ENCODE measurements at places on chromosomes 12 and 14.

DNA sequence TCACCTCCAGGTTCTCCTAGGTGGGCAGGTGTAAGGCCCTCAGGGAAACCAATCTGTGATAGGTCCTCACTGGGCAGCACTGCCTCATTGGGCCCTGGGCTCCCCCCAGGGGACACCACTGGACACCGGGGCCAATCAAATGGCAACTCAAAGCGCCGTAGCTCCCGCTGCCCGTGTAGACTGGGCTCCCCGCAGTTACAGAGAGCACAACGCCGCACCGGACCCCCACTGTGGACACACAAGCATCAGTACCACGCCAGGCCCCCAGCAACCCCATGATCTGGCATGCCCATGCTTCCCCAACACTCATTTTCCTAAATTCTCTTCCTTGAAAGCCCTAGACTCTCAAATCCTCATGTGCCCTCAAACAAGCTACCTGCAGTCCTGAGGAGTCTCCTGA, 6.1 kb downstream of the KMT2D start:
- DNase-seq, result no peak

DNA sequence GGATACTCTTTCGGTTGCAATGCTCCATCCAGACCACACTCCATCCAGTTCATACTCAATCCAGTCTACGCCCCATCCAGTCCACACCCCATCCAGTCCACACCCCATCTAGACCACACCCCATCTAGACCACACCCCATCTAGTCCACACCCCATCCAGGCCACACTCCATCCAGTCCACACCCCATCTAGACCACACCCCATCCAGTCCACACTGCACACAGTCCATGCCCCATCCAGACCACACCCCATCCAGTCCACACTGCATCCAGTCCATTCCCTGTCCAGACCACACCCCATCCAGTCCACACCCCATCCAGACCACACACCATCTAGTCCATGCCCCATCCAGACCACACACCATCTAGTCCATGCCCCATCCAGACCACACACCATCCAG, 116.0 kb upstream of the RTL1 start:
- no peak for DNase-seq

DNA sequence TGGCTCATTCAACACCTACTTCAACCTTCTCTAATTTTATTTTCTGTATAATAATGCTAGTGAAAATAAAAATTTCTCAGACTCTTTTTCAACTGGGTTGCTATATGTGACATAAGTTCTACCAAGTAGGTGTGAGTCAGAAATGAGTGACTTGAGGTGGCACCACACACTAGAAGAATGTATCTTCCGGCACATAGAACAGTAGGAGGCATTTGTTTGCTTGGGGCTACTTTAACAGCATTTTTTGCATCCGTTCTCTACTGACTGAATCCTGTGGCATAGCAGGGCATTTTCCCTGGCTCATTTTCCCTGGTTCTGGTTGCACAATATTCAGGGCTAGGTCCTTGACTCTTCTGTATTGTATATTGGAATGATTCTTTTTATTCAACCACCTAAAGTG, 194.0 kb upstream of the SLC16A7 start:
- no peak for DNase-seq

GRCh38 chr14:103625356-103626095, 3.5 kb upstream of the KLC1 start:
- no peak for DNase-seq

DNA sequence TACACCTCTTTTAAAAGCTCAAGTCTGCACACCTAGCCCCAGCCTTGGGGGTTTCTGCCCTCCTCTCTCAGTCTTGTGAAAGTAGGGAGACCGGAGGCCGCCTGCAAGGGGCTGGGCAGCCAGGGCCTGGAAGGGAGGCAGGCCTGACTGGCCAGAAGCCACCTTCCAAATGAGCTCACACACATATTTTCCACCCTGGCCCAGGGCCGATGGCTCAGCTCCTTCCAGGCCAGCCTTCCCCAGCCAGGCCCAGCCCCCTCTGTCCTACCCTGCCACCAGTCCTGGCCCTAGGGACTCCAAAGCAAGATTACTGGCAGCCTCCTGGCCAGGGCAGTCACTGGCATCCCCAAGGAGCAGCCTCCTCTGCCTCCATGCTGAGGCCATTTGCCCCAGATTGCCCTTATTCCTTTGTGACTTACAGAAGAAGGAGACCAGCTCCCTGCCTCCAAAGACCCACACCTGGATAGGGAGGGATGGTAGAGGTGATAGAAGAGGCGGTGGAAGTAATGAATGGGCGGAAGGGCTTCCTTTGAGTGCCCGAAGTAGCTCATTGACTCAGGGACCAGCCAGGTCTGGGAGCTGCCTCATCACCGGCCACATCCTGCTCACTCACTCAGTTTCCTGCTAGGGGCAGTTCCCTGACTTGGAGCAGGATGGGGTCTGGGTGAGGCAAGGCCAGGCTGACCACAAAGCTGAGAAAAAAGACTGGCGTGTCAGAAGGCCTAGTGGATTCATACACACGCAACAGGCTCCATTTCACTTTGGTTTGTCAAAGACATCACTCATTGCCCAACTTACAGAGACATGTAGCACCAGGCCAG, 14.8 kb downstream of the MMP14 start:
- DNase-seq, result peak; percentile 95

DNA sequence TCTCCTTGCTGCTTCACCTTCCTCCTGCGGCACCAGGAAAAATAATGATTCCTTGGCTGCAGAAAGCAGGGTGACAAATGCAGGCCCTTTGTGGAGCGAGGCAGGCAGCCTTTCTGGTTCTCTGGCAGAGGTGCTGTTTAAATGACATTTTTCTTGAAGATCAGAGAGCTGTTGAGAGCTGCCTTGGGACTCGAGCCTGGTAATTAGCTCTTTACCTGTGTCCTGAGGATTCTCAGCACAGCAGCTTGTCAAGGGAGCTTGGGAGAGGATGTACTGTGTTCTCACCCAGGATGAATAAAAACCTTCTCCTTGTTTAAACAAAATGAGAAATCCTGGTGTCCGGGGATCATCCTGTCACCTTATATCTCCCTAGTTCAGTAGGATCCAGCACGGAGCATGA, 204.0 kb downstream of the AACS start:
- no peak for DNase-seq

- DNase-seq, result no peak
These were observed 109.4 kb downstream of the ARF6 start for GRCh38 chr14:50001999-50002925.

- DNase-seq, result no peak
These were observed 39.9 kb downstream of the GXYLT1 start for GRCh38 chr12:42104784-42105183.

- peak; percentile 87 for DNase-seq
These were observed 96.2 kb downstream of the FIGNL2 start for GRCh38 chr12:51752234-51752889.

GRCh38 chr14:102356280-102356679, 6.4 kb downstream of the CINP start:
- DNase-seq, result no peak

DNA sequence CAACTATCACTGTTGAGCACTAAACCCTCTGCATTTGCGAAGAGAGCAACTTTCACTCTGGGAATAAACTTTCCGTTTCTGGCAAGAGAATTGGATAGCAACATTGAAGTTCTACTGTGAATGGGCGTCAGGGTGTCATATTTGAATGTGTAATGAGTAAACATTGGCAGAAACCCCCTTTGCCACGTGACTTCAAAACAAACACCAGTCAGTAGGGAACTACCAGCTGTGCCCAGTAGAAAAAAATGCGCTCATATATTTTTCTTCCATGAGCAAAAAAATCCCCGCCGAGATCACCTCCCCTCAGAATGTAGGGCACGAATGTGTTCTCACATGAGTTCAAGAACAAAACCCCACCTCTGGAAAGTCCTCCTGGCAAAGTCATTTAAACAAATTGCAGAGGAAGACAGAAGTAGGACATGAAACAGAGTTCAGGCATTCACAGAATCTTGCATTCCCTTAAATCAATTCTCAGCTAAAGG, 80.6 kb downstream of the BTG1 start:
- peak; percentile 29 for DNase-seq

GRCh38 chr12:117749431-117749830, 219.4 kb downstream of the KSR2 start:
- DNase-seq, result no peak

DNA sequence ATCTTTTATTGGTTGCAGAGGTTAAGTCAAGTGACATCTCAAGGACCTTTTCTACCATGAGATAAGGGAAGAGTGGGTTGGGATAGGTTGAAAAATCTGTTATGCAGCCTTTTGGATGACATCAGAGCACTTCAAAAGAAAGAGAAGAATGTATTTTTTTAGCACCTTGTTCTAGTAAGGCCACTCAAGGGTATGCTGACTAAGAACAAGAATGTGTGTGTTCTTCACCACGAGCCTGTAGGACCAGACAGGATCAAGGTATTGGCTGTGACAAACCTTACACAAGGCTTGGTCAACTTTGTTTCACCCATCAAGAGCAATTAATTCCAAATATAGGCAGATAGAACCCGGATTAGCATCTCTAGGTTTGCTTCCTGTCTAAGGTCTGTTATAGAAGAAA, 142.5 kb downstream of the SAMD4A start:
- peak; percentile 17 for DNase-seq

DNA sequence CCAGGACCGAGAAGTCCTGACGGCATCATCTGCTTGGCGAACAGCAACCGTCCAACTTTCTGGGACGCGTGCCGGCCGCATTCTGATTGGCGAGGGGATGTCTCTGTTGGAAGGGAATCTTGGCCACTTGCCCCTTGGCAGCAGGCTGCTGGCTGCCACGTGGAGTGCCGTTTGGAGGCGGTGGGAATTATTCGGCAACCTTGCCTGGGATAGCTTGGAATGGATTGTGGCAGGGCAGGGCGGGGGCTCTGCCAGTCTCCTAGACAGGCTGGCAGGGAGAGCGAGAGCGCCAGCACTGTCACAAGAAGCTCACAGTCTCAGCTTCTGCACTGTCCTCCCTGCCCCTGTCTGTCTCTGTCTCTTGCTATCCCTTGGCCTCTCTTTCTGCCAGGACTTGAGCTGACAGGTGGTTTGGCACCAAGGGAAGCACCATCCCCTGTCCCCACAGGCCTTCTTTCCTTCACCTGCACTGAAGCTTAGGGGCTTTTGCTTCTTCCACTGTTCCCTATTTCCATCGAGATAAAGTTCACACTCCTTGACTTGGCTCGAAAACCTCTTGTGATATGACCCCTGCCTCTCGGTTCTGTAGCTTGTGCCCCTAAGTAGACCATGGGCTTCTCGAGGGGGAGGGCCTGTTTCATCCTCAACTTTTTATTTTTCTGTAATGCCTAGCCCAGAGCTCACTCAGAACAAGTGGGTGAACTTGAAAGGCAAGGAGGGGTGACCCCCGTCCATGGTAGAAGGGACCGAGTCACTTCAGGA, 201.9 kb downstream of the PHETA1 start:
- DNase-seq, result no peak

DNA sequence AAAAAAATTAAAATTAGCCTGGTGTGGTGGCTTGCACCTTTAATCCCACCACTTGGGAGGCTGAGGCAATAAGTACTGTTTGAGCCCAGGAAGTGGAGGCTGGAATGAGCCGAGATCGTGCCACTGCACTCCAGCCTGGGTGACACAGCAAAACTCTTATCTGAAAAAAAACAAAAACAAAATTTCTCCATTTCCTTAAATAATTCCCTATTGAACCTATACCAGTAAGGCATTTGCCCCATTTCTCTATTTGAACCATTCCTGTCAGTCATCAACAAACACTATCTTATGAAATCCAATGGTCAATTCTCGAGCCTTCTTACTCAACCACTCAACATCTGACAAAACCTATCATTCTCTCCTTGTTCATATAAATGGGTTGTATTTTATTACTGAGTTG, 14.7 kb downstream of the SLC2A14 start:
- DNase-seq, result no peak

- no peak for DNase-seq
These were observed 28.2 kb downstream of the RPGRIP1 start for GRCh38 chr14:21308132-21308478.

- DNase-seq, result no peak
These were observed 26.6 kb upstream of the NFYB start for GRCh38 chr12:104164634-104165033.

GRCh38 chr14:67385120-67385519, 25.0 kb downstream of the EIF2S1 start:
- no peak for DNase-seq

DNA sequence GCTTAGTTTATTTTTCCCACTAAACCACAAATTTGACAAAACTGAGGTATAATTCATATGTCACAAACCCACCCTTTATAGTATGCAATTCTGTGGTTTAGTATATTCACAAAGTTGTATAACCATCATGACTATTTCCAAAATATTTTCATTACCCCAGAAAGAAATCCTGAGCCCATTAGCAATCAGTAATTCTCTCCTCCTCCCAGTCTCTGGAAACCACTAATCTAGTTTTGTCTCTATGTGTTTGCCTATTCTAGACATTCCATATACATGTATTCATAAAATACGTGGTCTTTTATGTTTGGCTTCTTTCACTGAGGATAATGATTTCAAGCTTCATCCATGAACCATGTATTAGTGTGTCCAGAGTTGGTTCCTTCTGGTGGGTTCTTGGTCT, 267.6 kb downstream of the AEBP2 start:
- peak; percentile 85 for DNase-seq

GRCh38 chr14:94322648-94323570, at the start of gene SERPINA6:
Gene SERPINA6, minus strand, starts transcription at chr14:94323336. Its CDS starts 8,688 bp downstream, at chr14:94314648.
- peak; percentile 43 for DNase-seq

- DNase-seq, result peak; percentile 53
These were observed 34.0 kb downstream of the KITLG start for GRCh38 chr12:88546226-88546625.

GRCh38 chr12:82757656-82758055, 71.0 kb downstream of the TMTC2 start:
- no peak for DNase-seq

DNA sequence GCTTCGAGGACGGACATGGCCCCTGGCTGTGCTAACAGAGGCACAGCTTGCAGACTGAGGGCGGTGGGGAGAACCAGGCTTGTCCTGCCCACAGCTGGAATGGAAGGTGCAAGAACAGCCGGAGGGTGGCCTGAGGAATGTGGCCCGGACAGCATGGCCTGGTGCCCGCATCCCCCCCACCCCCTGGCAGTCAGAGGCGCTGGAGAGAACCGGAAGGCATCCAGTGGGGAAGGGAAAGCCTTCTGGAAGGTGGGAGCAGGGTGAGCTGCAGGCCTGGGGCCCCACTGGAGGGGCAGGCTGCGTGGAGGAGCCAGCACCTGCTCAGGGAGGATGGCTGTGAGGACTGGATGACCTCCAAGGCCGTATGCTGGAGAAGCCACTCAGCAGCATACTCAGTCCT, 8.1 kb upstream of the CYP46A1 start:
- no peak for DNase-seq

DNA sequence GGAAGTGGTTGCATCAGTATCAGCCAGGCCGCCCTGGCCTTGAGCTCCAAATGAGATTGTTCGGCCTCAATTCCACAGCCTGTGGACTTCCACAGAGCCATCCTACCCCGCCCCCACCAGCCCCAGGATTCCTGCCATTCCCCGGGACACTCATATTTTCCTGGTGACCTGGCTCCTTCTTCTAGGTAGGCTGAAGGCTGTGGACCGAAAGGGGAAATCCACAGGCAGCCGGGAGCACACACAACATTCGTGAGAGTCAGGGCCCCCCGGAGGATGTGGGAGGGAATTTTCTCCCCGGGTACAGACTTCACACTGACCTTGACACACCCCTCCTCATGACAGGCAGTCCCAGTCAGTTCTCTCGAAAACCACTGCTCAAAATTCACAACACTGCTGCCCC, 39.9 kb downstream of the RIN3 start:
- peak; percentile 84 for DNase-seq
